Mesothelial cell of epicardium (in vitro differentiated cells): ENCODE measurements at places on chromosomes 11 and 22.

GRCh38 chr11:68658661-68659060 is 25.7 kb upstream of the GAL start:
- DNase-seq = no peak
- no peaks in the 10 kb centered on the region for H3K36me3 ChIP-seq
- H3K4me3 ChIP-seq = no peak overlapping the region

DNA sequence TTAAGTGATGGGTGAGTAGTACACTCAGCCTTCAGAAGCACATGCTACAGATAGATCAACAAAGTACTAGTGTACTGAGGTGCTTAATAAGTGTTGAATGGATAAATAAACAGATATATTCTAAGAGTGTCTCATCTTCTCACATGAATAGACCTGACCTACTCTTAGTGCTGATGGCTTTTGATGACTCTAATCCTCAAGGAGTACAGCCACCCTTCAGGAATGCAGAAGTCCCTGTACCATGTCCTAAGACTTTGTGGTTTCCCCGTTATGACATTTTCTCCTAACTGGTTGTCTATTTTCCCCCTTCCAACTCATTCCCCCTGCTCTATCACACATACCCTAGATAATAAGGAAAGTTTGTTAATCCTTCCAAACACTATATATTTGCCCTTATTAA is 61.6 kb downstream of the C11orf65 start:
- no peaks in the 10 kb centered on the region for H3K36me3 ChIP-seq
- no peak for DNase-seq

DNA sequence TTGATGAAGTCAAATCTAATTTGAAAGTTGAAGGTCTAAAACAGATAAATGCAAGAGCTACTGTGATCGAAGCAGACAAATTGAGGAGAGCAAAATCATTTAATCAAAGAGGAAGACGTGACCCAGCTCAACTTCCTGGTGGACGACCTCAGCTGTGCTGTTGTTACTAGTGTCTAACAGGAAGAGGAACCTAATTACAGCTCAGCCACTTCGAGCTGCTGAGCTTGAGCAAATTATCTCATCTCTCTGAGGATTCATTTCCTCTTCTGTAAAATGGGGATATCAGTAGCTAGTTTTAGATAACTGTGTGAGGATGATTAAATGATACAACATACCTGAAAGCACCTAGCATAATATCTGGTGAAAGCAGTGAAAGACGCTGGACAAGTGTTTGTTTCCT is 48.6 kb upstream of the OLFML1 start:
- no peak for DNase-seq
- no peak overlapping the region for H3K4me3 ChIP-seq
- H3K4me1 ChIP-seq = peaks cover 10% of the 10 kb centered on the region
- peaks cover 10% of the 10 kb centered on the region for H3K36me3 ChIP-seq

DNA sequence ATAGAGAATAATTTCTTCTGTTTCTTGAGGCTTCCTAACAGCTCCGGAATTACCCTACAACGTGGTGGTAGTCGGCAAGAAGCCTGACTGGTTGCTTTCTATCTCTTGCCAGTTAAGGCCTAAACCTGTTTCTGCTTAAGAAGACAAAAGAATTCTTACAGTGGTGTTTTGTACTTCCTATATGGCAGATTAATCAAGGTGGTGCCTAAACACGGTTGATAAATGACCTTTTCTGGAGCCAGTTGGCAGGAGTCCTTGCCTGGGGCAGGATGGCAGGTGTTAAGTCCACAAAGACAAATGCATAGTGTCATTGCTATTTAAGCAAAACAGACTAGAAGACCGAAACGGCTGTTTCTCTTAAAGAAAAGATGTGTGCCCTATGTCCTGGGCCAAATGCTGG is 9.9 kb downstream of the GVQW3 start:
- peak overlapping the region; percentile 65 for H3K27ac ChIP-seq
- H3K36me3 ChIP-seq = no peaks in the 10 kb centered on the region
- DNase-seq = no peak
- peaks cover 19% of the 10 kb centered on the region for H3K4me1 ChIP-seq
- no peaks in the 10 kb centered on the region for H3K27me3 ChIP-seq
